CD4-positive, alpha-beta T cell treated with Interleukin-6 at 100 ng/mL for 8 hours (primary cell): ENCODE measurements at places on chromosomes 3 and 15.

DNA sequence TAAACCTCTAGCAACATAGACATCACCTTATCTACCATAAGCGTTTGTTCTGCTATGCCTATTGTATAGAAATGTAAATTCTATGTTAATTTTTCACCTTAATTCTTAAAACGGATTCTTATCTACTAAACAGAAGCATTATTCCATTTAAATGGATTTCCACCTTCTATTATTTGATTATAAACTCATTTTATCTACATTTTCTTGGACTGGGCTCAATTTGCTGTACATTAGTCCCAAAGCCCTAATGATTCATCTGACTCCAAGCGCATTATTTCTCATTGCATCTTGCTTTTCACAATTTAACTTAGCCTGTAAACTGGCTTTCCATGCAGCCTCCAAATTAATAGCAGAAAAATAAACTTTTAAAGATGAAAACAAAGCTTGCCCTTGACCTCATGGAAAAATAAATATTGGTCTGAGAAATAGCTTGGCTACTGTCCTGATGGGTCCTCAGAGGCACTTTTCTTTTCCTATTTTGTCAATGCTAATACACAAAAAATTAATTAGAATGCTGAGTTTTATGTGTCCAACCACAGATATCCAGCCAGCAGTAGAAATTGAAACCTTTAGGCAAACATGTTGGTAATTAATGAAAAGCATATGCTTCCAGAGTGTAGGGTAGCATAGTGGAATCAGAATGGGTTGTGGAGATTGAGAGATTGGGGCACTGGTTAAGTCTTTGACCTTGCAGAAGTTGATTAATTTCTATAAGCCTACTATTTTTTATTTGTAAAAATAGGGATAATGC, 81.4 kb upstream of the CFAP20DC start:
- DNase-seq, result no peak

DNA sequence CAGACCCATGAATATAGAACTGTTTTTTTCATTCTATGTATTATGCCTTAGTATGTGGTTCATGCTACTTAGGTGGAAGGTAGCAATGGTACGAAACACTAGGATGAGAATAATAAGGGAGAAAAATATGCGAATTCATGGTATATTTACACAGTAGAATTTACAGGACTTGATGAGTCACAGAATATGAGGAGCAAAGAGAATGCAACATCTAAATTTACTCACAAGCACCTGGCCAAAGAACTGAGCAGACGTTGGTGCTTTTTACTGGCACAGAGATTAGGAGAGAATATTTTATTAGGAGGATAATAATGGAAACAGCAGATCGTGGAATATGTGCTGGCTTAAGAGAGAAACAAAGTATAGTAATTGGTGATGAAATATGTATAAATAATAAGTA, 785.4 kb upstream of the ROBO1 start:
- DNase-seq, result no peak

DNA sequence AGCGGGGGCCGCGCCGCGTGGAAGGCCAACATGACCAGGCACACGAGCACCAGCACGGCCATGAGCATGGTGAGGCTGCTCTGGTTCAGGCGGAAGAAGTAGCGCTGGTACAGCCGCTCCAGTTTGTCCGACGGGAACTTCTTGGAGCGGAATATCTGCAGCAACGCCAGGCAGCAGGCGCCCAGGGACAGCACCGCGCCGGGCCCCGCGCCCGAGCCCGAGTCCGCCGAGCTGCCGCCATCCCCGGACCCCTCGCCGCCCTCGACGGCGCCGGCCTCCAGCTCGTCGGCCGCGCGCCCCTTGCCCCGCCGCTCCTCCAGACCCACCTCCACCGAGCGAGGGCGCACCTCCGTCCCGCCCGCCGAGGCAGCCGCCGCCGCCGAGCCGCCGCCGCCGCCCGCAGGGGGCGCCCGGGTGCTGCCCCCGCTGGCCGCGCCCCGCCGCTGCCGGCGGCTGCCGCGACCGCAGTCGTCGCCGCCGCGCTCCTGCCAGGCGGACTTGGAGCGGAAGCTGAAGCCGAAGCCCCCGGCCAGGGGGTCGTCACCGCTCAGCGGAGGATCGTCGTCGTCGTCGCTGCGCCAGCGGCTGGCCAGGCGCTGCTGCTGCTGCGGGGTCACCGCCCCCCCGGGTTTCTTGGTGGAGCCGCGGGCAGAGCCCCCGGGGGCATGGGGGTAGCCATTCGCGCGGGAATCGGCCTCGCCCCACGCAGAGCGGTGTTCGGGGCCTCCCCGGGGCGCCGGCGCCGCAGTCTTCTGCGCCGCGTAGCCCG, 957 bp downstream of the ADCY5 start:
- no peak for DNase-seq

DNA sequence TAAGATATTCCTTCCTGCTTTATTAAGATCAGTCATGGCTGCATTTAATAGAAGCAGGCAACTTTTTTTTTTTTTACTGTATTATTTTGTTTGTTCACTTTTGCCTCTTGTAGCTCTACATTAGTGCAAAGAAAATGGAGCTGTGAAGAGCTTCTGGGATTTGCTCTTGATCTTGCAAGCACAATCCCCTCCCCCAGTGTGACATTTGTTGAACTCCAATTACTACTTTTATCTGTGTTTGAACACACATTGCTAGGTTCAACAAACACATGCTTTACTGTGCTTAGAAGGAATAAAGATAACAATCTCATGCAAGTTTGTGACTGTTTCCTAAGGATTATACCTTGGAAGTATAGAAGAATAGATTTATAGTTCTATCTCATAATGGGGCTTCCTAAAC, 648.8 kb downstream of the NLGN1 start:
- no peak for DNase-seq

- DNase-seq, result no peak
Observed at GRCh38 chr3:122502139-122502538, 12.6 kb downstream of the KPNA1 start.

DNA sequence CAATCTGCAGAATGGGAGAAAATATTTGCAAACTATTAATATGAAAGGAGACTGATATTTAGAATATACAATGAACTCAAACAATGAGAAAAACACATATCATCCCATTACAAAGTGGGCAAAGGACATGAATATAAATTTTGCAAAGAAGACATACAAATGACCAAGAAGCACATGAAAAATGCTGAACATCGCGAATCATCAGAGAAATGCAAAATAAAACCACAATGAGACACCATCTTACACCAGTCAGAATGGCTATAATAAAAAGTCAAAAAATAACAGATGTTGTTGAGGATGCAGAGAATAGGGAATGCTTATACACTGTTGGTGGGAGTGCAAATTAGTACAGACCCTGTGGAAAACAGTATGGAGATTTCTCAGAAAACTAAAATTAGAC, 83.6 kb downstream of the RAP2B start:
- no peak for DNase-seq

- DNase-seq, result no peak
Observed at GRCh38 chr3:15148614-15149013, 49.7 kb upstream of the RBSN start.

DNA sequence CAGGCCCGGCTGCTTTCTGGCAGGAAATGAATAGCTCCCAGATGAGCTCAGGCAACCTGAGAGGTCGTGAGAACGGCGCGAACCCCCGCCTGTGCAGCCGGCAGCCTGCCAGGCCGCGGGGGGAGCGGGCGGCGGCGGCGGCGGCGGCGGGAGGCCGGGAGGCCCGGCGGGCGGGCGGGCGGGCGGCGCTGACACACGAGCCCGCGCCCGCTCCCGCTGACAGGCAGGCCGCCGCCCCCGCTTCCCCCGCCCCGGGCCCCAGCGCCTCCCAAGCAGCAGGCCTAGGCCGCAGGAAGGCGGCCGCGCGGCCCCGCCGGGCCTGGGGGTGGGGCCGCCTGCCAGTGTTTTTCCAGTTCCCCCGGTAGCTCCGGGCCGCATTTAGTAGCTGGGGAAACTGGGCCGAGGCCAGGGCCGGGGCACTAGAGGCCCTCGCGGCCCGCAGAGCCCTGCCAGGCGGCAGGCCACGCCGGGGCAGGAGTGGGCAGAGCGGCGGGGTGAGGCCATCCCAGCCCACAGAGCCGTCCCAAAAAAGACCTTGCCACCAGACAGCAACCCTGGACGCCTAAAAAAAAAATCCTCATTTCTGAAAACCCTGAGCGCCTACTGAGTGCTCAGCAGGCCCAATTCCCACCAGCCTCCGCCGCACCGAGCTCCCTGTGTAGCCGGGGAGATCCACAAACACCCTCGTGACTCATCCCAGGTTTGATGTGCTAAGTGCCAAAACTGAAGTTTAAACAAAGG, 5.6 kb downstream of the HES1 start:
- peak; percentile 31 for DNase-seq

DNA sequence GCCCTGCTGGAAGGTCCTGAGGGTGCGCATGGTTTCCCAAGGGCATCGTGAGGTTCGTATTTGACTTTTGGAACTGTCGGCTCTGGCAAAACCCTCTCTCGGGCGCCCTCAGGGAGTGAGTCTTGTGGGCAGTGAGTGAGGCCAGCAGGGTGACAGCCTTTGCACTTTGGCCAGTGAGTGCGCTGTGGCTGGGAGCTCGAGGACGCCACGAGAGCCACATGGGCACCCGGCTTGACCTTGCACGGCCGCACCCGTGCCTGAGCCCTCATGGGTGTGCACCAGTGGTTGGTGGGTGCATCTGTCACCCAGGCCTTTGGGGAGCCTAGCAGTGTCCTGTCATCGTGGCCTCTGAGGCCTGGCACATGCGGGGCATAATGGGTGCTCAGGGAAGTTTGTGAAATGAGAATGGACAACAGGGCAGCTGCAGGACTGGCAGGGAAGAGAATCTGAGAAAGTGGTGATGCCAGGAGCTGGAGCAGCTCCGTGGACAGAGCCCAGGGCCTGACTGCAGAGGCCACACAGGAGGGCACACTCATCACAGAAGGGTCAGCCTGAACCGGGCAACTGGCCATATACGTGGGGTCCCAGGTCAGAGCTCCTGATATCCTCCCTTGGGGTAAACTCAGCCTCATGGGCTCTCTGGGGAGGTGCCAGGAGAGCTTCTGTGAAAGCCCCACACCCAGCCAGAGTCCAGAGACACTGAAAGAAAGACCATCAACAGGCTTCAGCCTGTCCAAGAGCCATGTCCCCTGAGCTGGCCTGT, 30.4 kb upstream of the SNRPA1 start:
- no peak for DNase-seq

- DNase-seq, result no peak
Observed at GRCh38 chr3:21734746-21735145, 16.3 kb downstream of the ZNF385D start.

- no peak for DNase-seq
Observed at GRCh38 chr3:76565496-76566210, 474.2 kb upstream of the ROBO2 start.
